Hematopoietic multipotent progenitor cell treated with erythropoietin and hydrocortisone succinate and interleukin-3 and kit ligand, for 6 days (in vitro differentiated cells): ENCODE measurements at places on chromosomes 5 and 9.
A peak's percentile ranks its signal among the peaks of the same experiment; 100 is the strongest.

DNA sequence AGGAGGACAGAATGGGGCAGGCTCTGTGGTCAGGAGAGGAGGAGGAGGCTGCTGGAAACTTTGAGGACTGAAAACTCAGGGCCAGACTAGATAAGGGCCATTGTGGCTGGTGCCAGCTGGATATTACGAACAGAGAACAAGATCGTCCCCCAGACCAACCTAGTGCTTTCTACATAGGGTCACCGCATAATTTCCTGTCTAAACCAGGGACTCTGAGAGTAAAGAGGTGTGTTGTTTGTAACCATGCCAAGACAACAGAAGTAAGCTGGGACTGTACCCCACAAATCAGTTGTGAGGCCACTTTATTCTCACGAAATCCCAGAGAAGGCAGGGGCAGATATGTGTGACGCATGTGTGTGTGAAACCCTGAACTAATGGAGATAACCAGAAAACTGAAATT is 20.3 kb upstream of the GFPT2 start:
- no peak for DNase-seq

GRCh38 chr9:75111019-75111622 is 22.8 kb downstream of the OSTF1 start:
- DNase-seq: no peak

DNA sequence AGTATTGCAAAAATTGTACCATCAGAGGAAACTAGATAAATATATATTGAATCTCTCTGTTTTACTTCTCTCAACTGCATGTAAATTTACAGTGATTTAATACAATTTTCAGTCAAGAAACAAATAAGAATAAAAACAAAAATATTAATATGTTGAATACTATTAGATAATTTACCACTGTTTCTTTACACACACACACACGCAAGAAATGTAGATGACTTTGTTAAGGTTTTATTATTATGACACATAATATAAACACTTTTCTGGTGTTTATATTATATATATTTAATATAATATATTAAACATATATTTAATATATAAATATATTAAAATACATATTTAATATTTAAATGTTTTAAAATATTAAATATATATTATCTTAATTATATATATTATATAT is 814.3 kb upstream of the CDH10 start:
- DNase-seq: no peak

DNA sequence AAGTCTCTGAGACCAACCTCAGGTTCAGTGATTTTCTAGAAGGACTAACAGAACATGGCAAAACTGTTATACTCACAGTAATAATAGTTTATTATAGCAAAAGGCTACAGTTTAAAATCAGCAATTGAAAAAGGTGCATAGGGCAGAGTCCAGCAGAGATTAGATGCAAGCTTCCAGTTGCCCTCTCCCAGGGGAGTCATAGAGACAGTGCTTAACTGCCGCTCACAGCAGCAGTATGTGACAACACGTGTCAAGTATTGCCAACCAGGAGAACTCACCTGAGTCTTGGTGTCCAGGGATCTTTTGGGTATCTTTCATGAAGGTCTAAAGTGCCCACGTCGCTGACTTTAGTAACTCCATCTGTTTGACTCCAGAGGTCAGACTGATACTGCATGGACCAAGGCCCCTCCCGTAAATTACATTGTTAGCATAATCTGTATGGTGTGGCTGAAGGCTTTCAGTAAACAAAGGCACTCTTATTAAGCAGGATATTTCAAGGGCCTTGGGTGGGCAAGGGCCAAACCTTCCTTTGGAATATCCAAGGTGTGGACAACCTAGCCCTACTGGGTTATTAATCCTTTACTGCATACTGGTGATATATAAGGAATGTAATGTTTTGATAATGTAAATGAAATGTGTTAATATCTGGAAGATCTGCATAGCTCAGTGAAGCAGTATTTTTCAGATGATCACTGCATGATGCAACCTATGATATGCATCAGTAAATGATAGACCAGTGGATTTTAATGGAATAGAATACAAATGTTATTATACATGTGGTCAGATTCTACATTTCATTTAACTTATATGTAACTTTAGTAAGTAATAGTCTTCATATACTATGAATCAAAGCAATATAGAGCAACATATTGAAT is 44.0 kb downstream of the RASA1 start:
- DNase-seq: no peak

GRCh38 chr9:126561582-126561981 is 52.1 kb upstream of the LMX1B start:
- DNase-seq: peak; percentile 65

GRCh38 chr5:80937584-80938356 is 22.4 kb upstream of the RASGRF2 start:
- no peak for DNase-seq

- DNase-seq: peak; percentile 96
These were observed 49.2 kb downstream of the EQTN start for GRCh38 chr9:27247756-27248155.

DNA sequence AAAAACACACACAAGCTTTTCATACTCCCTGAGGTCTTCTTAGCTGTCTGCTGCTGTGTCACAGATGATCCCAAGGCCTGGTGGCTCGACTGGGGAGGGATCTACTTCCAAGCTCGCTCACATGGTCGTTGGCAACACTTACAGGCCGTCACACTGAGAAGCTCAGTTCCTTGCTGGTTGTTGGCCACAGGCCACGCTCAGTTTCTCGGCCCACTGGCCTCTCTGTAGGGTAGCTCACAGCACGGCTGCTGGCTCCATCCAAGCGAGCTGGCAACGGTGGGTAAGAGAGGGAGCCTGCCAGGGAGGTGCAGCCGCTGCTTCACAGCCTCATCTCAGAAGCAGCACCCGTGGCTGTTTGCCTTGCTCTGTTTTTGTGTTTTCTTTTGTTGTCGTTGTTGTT is 43.8 kb upstream of the GFPT2 start:
- no peak for DNase-seq

DNA sequence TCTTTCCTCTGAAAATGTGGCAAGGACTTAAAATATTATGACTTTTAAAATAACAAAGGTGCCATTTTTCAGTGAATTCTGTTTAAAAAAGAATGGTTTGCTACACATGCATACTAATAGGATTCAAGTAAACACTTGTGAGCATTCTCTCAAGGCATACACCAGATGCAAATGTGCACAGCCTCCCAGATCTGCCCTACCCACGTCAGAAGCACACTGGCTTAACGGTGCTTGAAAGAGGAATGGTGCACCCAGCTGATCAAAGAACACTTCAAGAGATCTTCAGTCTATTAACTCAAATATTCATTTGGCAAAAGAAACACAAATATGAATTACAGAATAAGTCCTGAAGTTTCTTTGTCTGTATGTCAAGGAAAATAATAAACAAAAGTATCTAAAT is 15.8 kb downstream of the GABRB2 start:
- no peak for DNase-seq

DNA sequence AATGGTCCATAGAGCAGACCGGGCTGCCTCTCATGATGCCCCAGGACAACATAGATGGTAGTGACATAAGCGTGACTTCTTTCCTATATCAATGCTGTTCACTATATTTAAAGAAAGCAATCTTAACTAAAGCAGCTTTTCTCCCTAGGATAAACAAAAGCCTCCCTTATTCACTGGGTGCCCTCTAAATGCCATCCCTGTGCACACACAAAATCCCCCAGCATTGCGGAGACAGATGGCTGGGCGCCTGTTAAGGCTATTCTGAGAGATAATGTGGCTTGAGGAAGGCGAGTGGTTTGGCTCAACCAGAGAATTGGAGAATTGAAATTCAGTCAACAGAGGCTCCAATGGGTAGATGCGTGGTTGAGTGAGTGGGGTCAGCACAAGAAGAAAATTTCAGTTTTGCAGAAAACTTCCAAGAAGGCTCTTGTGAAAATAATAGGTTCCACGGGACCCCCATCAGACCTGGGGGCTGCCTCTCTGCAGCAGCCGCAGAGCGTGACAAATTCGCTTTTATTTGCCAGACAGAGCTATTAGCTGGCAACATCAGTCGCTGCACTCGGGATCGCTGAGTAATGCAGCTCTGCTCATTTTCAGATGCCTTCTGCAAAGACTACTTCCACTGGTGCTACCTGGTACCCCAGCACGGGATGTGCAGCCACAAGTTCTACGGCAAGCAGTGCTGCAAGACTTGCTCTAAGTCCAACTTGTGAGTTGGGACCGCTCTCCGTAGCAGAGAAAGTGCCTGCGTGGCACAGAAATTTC is 103.9 kb upstream of the ICE1 start:
- no peak for DNase-seq

DNA sequence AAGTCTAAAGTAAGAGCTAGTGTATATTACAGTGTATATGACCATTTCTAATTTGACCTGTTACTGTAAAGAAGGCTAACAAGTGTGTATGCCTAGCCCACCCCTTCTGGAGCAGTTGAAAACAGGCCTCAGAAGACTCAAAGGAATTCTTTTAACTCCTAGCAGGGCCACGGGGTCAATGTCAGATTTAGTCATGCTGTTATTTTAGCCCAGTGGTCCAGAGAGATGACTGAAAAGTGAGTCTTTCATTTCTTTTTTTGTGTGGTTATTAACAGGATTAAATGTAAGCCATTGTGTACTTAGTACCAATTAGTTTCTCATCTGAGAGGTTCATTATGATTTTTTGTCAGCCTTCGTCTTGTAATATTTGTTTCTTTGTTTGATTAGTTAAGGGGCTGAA is 24.4 kb downstream of the ZCCHC7 start:
- DNase-seq: no peak

GRCh38 chr5:31083364-31083763 is 110.1 kb upstream of the CDH6 start:
- no peak for DNase-seq

GRCh38 chr9:7240569-7241311 is 483.0 kb downstream of the KDM4C start:
- no peak for DNase-seq

- no peak for DNase-seq
These were observed 267.9 kb downstream of the PARP8 start for GRCh38 chr5:50934343-50934742.

- no peak for DNase-seq
These were observed 32.2 kb upstream of the ANGPTL2 start for GRCh38 chr9:127154390-127155191.
